ENCODE measurements at places on chromosomes 2 and 18. TPM values are rescaled to one million over a fixed set of nuclear protein-coding genes. Genes with fewer than 3 reads are reported as not detected.

GRCh38 chr2:97702731-97703470, 10.5 kb upstream of the ZAP70 start:
- no peak for DNase-seq

DNA sequence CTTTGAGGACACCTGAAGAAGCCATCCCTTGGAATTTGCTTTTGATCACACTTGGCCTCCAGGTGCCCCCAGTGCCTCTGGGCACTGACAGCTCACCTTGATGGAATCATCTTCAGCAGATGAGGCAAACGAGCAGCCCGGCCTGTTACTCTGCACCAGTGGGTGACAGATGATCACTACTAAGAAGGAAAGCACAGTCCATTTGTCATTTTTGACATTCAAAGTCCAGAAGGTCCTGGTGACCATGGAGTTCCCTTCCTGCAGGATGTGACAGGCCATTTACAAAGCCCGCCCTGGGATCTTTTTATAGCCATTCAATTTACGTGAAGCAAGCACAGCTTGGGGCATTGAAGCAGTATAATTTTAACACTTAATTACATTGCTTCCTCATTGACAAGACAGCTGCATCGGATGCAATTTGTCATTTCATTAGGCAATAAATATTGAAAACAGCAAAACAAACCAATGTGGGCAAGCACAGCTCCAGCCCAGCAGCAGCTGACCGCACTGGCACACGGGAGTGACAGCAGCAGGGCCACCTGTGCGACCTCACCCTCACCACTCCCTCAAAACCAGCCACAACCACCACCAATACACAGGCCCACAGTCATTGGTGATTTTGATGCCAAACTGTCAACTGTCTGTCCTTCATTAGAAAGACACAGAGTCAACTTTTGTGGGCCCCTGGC, 76.0 kb upstream of the SLC66A3 start:
- no peak for DNase-seq

The LYG2 gene
- 1.0 TPM for polyA plus RNA-seq

DNA sequence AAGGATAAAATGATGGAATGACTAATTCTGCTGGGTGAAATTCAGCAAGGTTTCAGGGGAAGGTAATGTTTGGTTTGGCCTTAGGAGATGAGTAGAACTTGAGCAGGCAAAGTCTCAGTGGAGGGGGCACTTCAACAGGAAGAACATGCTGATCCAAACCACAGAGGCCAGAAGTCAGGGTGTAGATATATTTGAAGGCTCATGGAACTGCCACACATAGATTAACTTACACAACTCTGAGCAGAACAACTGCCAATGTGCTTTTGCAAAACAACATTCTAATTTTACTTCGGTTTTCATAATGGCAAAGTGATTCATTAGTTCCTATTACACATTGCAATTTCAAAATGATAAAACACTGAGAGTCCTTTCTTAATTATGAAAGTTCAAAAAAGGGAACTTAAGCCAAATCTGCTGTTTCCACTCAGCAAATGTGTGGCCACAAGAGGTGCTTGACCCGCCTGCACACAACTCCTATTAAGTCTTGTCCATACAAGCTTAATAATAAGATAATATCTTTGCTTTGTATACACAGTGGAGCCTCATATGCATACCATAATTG, 284.8 kb downstream of the MREG start:
- no peak for DNase-seq

GRCh38 chr2:68849579-68850030, 21.6 kb downstream of the BMP10 start:
- no peak for DNase-seq

DNA sequence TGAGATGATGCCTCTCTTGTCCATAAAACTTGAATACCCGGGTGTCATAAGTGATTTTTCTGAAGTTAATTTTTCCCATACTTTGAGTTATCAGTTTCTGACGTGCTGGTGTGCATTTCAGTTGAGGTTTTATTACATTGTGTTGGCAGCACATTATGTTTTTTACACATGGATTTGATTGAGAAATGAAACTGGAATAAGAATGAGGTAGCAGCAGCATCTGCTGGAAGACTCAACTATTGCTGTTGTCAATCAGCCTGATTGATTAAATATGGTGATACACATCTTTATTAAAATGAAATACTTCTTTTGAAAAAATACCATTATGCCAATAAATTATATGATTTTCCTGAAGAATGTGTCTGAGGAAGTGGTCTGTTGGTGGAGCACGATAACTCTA, 60.5 kb downstream of the INSIG2 start:
- DNase-seq = no peak

GRCh38 chr2:10524341-10524740, 76.2 kb upstream of the ODC1 start:
- DNase-seq = no peak

DNA sequence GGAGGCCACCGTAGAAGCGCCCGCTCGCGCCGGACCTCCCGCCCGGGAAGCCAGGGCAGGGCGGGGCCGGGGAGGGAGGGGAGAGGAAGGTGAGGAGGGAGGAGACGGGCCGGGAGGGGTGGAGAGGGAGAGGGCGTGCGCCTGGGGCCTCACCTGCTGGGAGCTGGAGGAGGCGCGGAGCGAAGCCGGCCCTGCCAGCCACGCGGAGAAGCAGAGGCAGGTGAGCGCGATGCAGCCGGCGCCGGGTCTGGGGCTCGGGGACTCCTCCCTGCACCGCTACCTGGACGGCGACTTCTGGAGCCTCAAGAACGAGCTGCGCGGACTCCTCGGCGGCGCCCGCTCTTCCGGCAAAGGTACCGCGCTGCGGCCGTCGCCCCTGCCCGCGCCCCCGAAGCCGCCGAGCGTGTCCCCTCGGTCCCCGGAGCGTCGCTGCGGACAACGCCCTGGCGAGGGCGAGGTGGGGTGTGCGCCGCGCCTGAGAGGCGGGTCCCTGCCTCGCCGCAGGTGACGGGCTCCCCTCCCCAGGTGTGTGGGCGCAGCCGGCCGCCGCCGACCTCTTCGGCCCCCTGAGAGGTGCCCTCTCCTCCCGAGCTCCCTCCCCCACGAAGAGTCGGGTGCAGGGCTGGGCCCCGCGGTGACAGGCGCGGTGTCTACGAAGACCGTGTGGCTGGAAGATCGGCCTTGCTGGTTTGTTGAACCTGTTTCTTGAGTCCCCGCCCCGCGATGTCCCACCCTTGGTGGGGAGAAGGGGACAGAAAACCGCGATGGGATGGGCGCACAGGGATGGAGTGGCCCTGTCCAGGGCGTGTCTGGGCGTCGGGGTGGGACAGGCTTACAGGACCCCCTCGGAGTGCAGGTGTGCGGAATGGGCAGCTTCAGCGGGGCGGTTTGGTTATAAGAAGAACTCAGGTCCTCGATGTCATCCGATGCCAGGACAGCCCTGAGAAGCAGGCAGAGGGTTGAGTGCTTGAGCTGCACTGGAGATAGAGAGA, at the start of gene ACOXL:
Gene ACOXL (plus strand): TSS at position 152 of the 992 bp plus-strand sequence. CDS start 35,817 bp downstream, outside the sequence.
- peak; percentile 40 for DNase-seq

- no peak for DNase-seq
Measured at GRCh38 chr2:184783576-184783975, 185.2 kb downstream of the ZNF804A start.

GRCh38 chr2:193315428-193316091, 1120.8 kb upstream of the TMEFF2 start:
- no peak for DNase-seq

DNA sequence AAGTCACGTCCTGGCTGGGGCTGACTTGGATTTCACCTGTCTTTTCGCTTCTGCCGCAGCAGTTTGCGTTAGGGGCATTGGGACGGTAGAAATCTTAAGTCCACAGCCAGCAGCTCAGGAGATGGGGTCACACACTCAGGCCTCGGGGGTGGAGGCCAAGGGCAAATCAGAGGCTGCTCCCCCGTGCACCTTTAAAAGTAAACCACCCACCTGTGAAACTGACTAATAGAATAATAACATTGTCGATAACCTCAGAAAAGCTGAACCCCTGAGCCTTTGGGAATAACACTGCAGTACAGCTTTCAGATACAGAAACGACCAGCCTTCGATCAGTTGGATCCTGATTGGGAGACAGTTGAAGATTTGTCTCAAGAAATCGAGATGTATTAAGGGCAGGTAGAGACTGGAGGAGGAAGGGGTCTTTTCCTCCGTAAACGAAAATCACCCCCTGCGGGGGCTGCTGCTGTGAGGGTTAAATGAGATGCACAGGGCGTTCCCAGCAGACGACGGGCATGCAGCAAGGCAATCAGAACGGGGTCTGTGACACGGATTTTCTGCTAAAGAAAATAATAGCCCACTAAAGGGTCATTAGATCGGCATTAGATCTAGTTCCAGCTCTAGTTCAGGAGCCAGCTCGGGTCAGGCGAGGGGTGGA, 16.4 kb upstream of the NFATC1 start:
- no peak for DNase-seq

The SERPINB2 gene
- polyA plus RNA-seq = 0.10 TPM

- no peak for DNase-seq
Measured at GRCh38 chr18:21272016-21272579, 30.1 kb downstream of the GREB1L start.

DNA sequence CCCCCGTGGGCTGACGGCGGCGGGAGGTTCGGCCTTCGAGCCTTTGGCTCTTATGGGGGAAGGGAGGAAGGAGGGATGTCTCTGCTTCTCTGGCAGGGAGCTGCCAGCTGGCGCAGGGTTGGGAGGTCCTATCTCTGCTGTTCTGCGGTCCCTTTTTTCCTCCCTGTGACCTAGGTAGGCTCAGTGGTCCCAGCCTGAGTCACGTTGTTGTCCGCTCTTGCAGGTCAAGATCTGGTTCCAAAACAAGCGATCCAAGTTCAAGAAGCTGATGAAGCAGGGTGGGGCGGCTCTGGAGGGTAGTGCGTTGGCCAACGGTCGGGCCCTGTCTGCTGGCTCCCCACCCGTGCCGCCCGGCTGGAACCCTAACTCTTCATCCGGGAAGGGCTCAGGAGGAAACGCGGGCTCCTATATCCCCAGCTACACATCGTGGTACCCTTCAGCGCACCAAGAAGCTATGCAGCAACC, 2.5 kb downstream of the DLX1 start:
- no peak for DNase-seq

The CYP27C1 gene
- polyA plus RNA-seq = 13.8 TPM

DNA sequence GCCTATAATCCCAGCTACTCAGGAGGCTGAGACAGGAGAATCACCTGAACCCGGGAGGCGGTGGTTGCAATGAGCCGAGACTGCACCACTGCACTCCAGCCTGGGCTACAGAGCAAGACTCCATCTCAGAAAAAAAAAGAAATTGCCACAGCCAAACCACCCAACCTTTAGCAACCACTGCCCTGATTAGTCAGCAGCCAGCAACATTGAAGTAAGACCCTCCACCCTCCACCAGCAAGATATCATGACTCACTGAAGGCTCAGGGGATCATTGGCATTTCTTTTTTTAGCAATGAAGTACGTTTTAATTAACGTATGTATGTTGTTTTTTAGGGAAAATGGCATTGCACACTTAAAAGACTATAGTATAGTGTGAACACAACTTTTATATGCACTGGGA, 349.1 kb upstream of the ACVR2A start:
- DNase-seq = no peak
